Neural progenitor cell (in vitro differentiated cells): ENCODE measurements at places on chromosomes 11 and 22.

DNA sequence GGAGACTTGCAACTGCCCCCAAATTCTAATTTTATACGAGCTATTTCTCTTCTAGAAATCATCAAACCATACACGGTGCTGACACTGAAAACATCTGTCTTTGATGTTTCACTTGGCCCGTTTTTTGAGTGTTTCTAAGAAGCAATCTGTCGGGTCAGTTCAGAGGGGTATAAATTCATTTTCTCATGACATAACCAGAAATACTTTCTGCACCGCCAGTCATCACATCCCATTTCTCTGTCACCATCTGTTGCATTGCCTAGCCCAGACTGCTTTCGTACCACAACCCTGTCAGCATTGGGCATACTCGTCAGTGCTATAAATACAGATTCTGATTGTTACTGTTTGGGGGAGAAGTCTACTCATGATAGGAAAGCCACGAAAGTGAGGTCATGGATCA lies 63.1 kb upstream of the CCDC90B start:
- H3K36me3 ChIP-seq, result no peaks in the 10 kb centered on the region
- no peak for DNase-seq
- no peak overlapping the region for H3K27ac ChIP-seq
- H3K4me3 ChIP-seq, result no peak overlapping the region
- no peaks in the 10 kb centered on the region for H3K4me1 ChIP-seq

GRCh38 chr11:119052163-119052814 lies 4.7 kb downstream of the HYOU1 start:
- no peaks in the 10 kb centered on the region for H3K4me1 ChIP-seq
- H3K27me3 ChIP-seq, result no peaks in the 10 kb centered on the region
- H3K4me3 ChIP-seq, result no peak overlapping the region
- no peak for DNase-seq
- no peak overlapping the region for H3K27ac ChIP-seq

GRCh38 chr11:45395947-45396346 lies 109.8 kb upstream of the SYT13 start:
- H3K27ac ChIP-seq, result no peak overlapping the region
- peaks cover 8% of the 10 kb centered on the region for H3K4me1 ChIP-seq
- no peak overlapping the region for H3K4me3 ChIP-seq
- H3K36me3 ChIP-seq, result no peaks in the 10 kb centered on the region

GRCh38 chr11:13885083-13885482 lies 77.4 kb upstream of the SPON1 start:
- no peak overlapping the region for H3K4me3 ChIP-seq
- no peak overlapping the region for H3K27ac ChIP-seq
- no peaks in the 10 kb centered on the region for H3K27me3 ChIP-seq

GRCh38 chr11:70900540-70900939 lies 351.8 kb downstream of the SHANK2 start:
- DNase-seq, result peak; percentile 48
- no peak overlapping the region for H3K4me3 ChIP-seq
- H3K4me1 ChIP-seq, result peaks cover 21% of the 10 kb centered on the region
- no peaks in the 10 kb centered on the region for H3K36me3 ChIP-seq

DNA sequence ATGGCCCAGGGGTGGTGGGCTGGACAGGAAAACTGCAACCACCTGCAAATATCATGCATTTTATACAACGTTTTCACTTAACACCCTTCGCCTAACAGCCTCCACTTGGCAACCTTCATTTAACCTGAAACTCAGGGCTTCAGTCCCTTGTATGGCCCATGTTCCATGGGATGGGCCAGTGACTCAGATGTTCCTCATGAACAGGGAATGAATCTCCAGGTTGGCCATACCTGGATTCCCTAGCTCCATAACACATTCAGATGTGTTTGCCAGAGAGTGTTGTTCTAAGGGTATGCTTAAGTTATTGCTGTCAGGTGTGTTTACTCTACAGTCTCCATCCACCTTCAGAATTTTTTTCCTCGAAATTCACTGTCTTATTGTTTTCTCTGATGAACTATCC lies 316.9 kb downstream of the JRKL start:
- H3K36me3 ChIP-seq, result no peaks in the 10 kb centered on the region
- H3K4me3 ChIP-seq, result no peak overlapping the region
- no peak for DNase-seq

DNA sequence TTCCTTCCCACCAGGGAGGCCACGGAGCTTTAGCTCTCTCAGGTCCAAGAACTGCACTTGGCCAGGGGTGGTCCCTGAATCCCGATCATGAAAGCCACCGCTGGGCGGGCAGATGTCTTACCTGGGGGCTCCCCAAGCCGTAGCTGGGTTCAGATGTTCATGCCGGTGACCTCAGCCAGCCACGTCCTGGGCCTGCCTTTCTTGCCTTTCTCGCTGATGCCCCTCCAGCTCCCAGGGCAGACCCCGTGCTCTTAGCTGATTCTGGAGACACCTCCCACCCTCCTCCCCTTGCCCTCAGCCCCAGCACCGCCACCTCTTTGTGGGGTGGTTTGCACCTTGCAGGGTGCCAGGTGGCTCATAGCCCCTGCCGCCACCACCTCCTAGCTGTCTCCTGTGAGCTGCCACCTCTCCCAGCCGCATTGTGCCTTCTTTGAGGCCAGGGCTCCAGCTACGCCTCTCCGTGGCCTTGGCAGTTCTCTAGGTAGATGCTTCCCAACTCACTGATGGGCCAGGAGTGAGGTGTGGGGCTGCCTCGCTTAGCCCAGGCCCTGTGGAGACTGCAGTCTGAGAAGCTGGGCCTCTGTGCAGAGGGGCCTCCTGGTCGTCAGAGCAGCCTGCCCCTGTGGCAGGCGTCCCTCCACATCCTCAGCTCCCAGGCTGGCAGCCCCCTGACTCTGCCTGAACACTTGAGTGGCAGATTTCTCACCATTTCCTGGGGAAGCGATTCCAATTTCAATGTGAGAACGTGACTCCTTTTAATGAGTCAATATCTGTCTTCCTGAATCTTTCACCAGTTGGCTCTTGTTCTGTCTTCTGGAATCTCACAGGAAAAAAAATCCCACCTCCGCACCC lies 97.6 kb upstream of the B3GAT1 start:
- no peak overlapping the region for H3K4me3 ChIP-seq
- no peaks in the 10 kb centered on the region for H3K27me3 ChIP-seq
- no peaks in the 10 kb centered on the region for H3K36me3 ChIP-seq
- H3K27ac ChIP-seq, result no peak overlapping the region
- H3K4me1 ChIP-seq, result peaks cover under 1% of the 10 kb centered on the region

DNA sequence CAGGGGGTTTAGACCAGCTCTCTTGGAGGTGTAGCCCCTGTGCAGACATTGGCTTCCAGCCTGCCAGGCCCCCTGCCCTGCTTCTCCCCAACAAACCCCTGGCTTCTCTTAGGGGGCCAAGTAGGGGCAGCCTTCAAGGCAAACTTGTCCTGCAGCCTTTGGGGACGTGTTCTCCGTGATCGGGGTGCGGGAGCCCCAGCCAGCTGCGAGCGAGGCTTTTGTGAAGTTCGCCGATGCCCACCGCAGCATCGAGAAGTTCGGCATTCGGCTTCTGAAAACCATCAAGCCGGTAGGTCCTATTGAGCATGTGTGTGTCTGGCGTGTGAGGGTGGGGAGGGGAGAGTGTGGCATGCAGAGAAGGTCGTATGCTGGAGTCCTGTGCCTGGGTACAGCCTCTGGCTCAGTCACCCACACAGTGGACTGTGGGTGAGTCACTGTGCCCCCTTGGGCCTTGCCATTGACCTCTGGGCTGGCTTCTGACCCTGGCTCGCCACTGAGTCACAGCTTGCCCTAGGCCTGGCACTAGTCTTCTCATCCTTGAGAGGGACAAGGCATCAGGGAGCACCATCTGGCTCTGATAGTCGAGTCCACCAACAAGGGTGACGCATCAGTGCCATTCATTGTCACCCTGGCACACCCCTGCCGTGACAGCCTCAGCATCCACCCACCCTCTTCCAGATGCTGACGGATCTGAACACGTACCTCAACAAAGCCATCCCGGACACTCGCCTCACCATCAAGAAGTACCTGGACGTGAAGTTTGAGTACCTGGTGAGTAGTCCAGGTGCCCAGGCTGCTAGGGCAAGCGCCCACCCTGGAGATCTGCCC lies 11.4 kb downstream of the SLC16A8 start:
- H3K36me3 ChIP-seq, result no peaks in the 10 kb centered on the region
- H3K4me1 ChIP-seq, result peaks cover 4% of the 10 kb centered on the region
- no peaks in the 10 kb centered on the region for H3K27me3 ChIP-seq
- H3K4me3 ChIP-seq, result no peak overlapping the region
- H3K27ac ChIP-seq, result no peak overlapping the region
- no peak for DNase-seq

GRCh38 chr22:39114112-39114511 lies 17.1 kb downstream of the APOBEC3H start:
- H3K4me3 ChIP-seq, result peak overlapping the region; percentile 30
- H3K27me3 ChIP-seq, result peaks cover 19% of the 10 kb centered on the region
- peak; percentile 58 for DNase-seq
- no peaks in the 10 kb centered on the region for H3K36me3 ChIP-seq

GRCh38 chr11:123472236-123472935 lies 42.3 kb downstream of the GRAMD1B start:
- no peaks in the 10 kb centered on the region for H3K36me3 ChIP-seq
- DNase-seq, result no peak
- no peak overlapping the region for H3K4me3 ChIP-seq

DNA sequence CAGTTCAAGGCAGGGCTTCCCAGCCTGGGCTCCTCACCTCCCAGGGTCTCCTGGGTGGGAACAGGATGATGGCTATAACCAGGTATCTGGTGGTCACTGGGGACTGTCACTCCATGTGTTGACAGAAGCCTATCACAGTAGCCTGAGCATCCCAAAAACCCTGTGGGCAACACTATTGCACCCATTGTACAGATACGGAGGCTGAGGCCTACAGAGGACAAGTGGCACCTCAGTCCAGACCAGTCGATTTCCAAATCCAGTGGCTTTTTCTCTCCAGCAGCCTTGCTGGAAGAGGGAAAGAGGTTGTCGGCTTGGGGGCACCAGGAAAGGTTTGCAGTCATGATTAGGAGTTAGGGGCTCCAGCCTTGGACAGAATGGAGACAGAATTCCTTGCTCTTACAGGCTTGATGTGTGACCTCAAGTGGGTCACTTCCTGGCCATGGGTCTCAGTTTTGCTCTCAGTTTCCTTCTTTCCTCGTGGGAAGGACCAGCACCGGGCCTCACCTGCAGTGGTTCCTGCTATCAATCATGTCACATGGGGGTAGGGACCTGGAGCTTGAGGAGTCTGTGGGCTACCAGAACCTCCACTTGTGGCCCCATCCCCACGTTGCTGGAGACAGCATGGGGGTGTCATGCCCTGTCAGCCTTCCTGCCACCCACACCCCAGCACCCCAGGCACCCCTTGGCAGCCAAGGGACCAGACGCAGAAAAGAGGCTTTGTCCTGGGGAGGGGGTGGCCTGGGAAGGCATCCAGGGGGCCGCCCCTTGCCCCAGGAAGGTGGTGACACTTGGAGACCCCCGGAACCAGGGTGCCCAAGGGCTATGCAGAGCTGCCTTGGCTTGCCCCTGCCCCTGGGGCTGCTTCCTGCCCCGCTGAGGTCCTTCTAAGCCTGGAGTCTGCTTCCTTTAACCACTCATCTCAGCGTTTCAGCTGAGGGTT lies 2.1 kb downstream of the EMID1 start:
- DNase-seq, result no peak
- H3K27ac ChIP-seq, result no peak overlapping the region
- peaks cover 10% of the 10 kb centered on the region for H3K27me3 ChIP-seq
- H3K36me3 ChIP-seq, result no peaks in the 10 kb centered on the region
- peaks cover 37% of the 10 kb centered on the region for H3K4me1 ChIP-seq

- no peak overlapping the region for H3K27ac ChIP-seq
- peaks cover 100% of the 10 kb centered on the region for H3K27me3 ChIP-seq
- no peak overlapping the region for H3K4me3 ChIP-seq
- H3K36me3 ChIP-seq, result no peaks in the 10 kb centered on the region
Measured at GRCh38 chr22:22800716-22801115, 86.9 kb upstream of the IGLL5 start.

GRCh38 chr11:72411623-72412419 lies 22.5 kb downstream of the CLPB start:
- no peaks in the 10 kb centered on the region for H3K36me3 ChIP-seq
- peak overlapping the region; percentile 41 for H3K27ac ChIP-seq
- H3K4me1 ChIP-seq, result peaks cover 15% of the 10 kb centered on the region
- peak; percentile 38 for DNase-seq
- no peak overlapping the region for H3K4me3 ChIP-seq

DNA sequence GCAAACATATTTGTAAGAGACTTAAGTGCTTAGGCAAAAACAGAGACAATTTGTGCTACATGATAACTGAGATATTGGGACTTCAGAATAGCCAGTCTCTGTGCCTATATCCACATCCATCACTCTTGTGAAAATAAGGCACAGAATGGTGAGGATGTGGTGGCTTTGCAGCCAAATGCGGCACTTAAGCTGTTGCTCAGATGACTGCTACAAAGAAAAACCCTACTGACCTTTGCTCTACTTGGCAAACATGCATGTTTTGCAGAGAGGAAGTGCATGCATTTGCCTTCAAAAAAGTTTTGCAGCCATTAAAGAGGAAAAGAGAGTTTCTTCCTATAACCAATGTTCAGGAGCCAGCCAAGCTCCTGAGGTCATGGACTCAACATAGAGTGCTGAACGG lies 675.0 kb upstream of the KIRREL3 start:
- no peaks in the 10 kb centered on the region for H3K27me3 ChIP-seq
- peaks cover 34% of the 10 kb centered on the region for H3K4me1 ChIP-seq
- DNase-seq, result no peak
- no peak overlapping the region for H3K4me3 ChIP-seq
- H3K36me3 ChIP-seq, result no peaks in the 10 kb centered on the region

DNA sequence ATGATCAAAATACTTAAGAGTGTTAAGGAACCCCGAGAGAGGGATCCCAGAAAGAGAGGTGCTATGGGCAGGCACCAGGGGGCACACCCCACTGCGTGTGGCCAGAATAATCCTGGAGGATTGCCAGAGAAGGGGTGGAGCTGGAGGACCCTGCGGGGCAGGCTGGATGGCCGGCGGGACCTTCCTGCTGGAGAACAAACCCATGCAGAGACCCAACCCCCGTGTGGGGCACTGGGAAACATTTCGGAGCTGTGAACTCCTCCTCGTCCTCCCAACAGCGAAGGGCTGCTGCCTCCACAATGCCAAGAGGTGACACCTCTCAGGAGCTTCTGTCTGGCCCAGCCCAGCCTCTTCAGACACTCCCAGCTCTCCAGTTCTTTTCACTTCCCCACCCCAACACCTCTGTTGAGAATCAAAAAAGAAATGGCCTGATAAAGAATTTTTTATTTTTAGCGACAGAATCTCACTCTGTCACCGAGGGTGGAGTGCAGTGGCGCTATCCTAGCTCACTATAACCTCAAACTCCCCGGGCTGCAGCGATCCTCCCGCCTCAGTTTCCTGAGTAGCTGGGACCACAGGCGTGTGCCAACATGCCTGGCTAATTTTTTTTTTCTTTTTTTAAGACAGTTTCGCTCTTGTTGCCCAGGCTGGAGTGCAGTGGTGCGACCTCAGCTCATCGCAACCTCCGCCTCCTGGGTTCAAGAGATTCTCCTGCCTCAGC lies 25.6 kb downstream of the RHOD start:
- H3K36me3 ChIP-seq, result no peaks in the 10 kb centered on the region
- DNase-seq, result peak; percentile 45
- H3K4me1 ChIP-seq, result peaks cover 3% of the 10 kb centered on the region

- no peaks in the 10 kb centered on the region for H3K27me3 ChIP-seq
- H3K4me1 ChIP-seq, result no peaks in the 10 kb centered on the region
- no peak for DNase-seq
- H3K27ac ChIP-seq, result no peak overlapping the region
- H3K4me3 ChIP-seq, result no peak overlapping the region
Measured at GRCh38 chr11:1958367-1958766, 11.2 kb downstream of the MRPL23 start.

- H3K4me3 ChIP-seq, result no peak overlapping the region
- H3K36me3 ChIP-seq, result no peaks in the 10 kb centered on the region
- DNase-seq, result no peak
- H3K27ac ChIP-seq, result no peak overlapping the region
- H3K27me3 ChIP-seq, result no peaks in the 10 kb centered on the region
Measured at GRCh38 chr11:70517203-70517602, 118.9 kb downstream of the CTTN start.

GRCh38 chr22:44428941-44429830 lies 68.8 kb downstream of the RTL6 start:
- H3K36me3 ChIP-seq, result no peaks in the 10 kb centered on the region
- no peaks in the 10 kb centered on the region for H3K27me3 ChIP-seq
- H3K4me1 ChIP-seq, result peaks cover 9% of the 10 kb centered on the region
